ENCODE measurements at places on chromosomes 13 and 19. TPM values are rescaled to one million over a fixed set of nuclear protein-coding genes. Genes with fewer than 3 reads are reported as not detected.
A peak's percentile ranks its signal among the peaks of the same experiment; 100 is the strongest.

DNA sequence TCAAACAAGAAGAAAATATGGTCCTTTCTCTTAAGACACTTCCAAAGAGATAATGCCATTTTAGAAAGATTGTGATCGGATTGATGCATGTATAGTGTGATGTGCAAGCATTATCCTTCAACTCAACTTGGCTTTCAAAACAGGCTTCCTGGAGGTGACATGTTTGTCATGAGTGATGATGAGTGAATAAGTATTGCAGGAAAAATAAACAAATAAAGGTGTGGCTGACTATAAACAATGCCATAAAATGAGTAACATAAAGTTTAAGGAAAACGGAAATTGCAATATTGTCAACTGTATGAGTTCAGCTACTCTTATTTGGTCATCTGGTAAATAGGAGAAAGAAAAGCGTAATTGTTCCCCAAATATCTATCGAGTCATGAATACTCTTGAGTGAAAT is 1283.7 kb downstream of the PCDH9 start:
- H3K36me3 ChIP-seq: no peaks in the 10 kb centered on the region
- H3K27me3 ChIP-seq: no peaks in the 10 kb centered on the region
- no peaks in the 10 kb centered on the region for H3K4me1 ChIP-seq
- H3K27ac ChIP-seq: no peak overlapping the region

GRCh38 chr19:34241513-34242337 is 12.6 kb upstream of the GARRE1 start:
- H3K27me3 ChIP-seq: no peaks in the 10 kb centered on the region
- H3K36me3 ChIP-seq: no peaks in the 10 kb centered on the region
- DNase-seq: no peak
- H3K27ac ChIP-seq: no peak overlapping the region

DNA sequence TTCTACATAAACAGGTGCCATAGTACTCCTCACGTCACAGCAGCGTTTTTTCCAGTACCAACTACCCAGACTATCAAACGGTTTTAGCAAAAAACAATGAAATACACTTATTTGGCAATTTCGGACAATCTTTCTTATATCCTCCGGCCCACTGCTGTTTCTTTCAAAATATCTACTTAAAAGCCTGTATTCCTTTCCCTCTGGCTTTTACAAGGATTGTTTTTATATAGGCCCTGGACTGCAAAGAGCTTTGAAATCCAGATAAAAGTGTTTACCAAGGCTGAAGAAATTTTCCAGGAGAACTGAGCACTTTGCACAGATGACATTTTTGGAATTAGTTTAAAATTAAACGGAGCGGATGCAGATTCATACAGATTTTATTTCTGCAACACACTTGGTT is 255.9 kb upstream of the STARD13 start:
- peak overlapping the region; percentile 91 for H3K4me3 ChIP-seq
- peak overlapping the region; percentile 99 for H3K27ac ChIP-seq
- H3K36me3 ChIP-seq: no peaks in the 10 kb centered on the region
- no peaks in the 10 kb centered on the region for H3K27me3 ChIP-seq
- DNase-seq: no peak

- H3K27ac ChIP-seq: no peak overlapping the region
- no peaks in the 10 kb centered on the region for H3K36me3 ChIP-seq
- no peak for DNase-seq
- no peaks in the 10 kb centered on the region for H3K4me1 ChIP-seq
- no peaks in the 10 kb centered on the region for H3K27me3 ChIP-seq
These were observed 156.9 kb downstream of the ENOX1 start for GRCh38 chr13:43629691-43630480.

DNA sequence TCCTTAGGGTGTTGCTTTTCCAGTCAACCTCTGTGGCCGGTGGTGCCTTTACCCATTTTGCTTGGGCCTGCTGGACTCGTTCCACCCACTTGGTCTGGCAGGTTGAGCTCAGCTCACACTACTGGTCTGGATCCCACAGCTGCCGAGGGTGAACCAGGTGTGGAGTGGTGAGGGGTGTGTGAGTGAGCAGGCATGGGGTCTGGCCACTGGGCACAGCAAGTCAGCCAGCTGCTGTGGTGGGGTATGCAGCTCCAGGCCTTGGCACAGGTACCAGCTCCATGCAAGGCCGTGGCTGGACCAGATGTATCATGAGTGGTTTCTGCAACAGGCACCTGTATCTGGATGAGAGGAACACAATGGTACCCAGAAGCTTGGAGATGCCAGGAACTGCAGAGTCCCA is 277.6 kb upstream of the KLHL1 start:
- H3K36me3 ChIP-seq: no peaks in the 10 kb centered on the region
- no peak for DNase-seq
- no peaks in the 10 kb centered on the region for H3K27me3 ChIP-seq

DNA sequence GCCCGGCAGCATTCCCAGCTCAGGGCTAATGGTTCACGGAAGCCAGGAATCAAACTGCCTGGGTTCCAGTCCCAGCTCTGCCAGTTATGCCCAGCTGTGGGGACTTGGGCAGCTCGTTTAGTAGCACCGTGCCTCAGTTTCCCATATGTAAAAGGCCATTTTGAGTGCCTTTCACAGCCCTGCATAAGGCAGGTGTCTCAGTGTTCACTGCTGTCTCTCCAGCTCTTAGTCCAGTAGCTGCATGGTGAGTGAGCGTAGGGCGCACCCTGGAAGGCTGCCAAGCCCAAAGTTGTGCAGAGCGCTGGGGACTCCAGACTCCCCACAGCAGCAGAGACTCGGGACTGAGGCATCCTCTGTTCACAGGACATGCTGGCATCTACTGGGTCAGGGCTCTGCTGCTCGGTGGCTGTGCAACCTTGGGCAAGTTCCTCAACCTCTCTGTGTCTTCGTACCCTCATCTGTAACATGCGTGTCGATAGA is 5.5 kb downstream of the RPL28 start:
- peaks cover 39% of the 10 kb centered on the region for H3K4me1 ChIP-seq
- H3K36me3 ChIP-seq: peaks cover 28% of the 10 kb centered on the region
- no peak overlapping the region for H3K27ac ChIP-seq
- DNase-seq: no peak

GRCh38 chr19:43320546-43320945 is 32.9 kb upstream of the CD177 start:
- no peaks in the 10 kb centered on the region for H3K4me1 ChIP-seq
- H3K36me3 ChIP-seq: no peaks in the 10 kb centered on the region
- H3K27ac ChIP-seq: no peak overlapping the region
- H3K4me3 ChIP-seq: no peak overlapping the region
- no peak for DNase-seq

- no peaks in the 10 kb centered on the region for H3K4me1 ChIP-seq
- no peak overlapping the region for H3K4me3 ChIP-seq
- H3K27ac ChIP-seq: no peak overlapping the region
These were observed 213.1 kb upstream of the TMTC4 start for GRCh38 chr13:100887729-100888151.

DNA sequence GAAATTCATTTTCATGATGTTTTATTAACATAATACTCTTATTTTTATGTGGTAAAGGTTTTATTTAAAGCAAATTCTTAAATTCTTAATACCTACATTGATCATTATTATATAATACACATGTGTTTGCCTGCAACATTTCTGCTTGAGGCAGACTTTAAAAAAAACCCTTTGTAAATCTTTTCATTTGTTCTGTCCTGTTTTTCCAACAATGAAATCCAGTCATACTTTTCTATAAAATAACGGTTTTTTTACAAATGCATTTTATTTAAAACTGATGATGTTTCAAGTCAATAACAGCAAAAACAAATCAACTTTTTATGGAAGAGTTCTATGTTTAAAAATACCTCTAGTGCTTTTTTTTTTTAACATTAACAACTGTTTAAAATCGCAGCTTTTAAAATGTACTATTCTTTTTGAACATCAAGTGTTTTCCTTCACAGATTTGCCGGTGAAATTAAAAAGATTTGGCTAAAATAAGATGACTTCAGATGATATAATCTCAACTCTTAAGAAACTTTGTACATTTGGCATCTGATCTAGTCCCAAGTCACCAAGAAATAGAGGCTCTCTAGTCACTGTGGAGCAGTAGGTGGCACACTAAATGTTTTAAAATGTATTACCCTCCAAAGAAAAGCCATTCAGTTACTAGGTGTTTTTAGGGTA is 5.1 kb downstream of the POU4F1 start:
- H3K27me3 ChIP-seq: peaks cover 88% of the 10 kb centered on the region
- no peak overlapping the region for H3K27ac ChIP-seq
- no peaks in the 10 kb centered on the region for H3K36me3 ChIP-seq
- no peak overlapping the region for H3K4me3 ChIP-seq
- no peak for DNase-seq

DNA sequence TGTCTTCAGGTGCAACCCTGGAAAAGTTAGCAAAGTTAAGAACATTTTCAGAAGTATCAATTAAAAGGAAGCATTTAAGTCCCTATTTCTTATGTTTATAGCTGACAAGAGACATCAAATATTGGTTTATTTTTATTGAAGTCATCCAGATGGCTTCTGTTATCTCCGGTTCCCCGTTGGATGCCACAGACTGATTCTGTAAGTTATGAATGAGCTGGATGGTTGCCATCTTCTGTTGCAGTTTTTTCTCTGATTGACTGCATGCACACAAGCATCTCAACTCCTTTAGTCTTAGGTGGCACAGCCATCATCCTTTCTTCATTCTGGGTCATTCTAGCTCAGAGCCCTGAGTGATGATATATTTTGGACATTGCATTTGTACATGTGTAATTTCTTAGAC is 10.6 kb upstream of the OXGR1 start:
- no peak for DNase-seq
- H3K36me3 ChIP-seq: no peaks in the 10 kb centered on the region
- H3K4me1 ChIP-seq: no peaks in the 10 kb centered on the region
- H3K27me3 ChIP-seq: no peaks in the 10 kb centered on the region

DNA sequence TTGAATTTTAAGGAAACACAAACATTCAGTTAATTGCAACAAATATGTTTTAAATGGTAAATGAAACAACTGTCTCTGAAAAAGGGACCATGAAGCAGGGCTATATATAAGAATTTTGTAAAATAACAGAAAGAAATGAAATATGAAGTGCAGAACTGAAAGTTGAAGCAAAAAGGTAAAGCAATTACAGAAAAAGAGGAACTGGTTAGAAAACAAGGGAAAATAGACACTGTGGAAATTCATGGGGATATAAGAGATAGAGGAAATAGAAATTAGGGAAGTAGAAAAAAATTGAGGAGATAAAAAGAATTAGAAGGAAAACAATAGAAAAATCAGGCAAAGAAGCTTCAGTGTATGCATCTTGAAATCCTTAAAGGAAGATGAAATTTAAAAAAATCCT is 40.0 kb upstream of the TDRD3 start:
- H3K36me3 ChIP-seq: no peaks in the 10 kb centered on the region
- no peak overlapping the region for H3K4me3 ChIP-seq
- no peaks in the 10 kb centered on the region for H3K27me3 ChIP-seq
- H3K4me1 ChIP-seq: no peaks in the 10 kb centered on the region
- no peak overlapping the region for H3K27ac ChIP-seq
- DNase-seq: no peak

DNA sequence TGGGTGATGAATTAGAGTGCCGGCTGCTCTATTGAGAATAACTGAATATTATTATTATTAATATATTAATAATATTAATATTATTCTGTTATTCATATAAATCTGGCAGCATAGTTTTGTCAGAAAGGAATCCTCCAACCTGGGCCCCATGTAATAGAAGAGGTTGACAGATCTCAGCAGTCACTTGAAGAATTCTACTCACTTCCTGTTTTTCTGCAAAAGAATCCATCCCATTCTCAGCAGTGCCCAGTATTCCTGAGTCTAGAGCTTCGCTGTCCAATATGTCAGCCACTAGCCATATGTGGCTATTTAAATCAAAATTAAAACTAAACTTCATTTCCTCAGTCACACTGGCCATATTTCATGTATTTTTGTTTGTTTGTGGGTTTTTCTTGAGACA is 72.4 kb upstream of the USPL1 start:
- no peaks in the 10 kb centered on the region for H3K27me3 ChIP-seq
- DNase-seq: no peak
- no peaks in the 10 kb centered on the region for H3K4me1 ChIP-seq
- H3K4me3 ChIP-seq: no peak overlapping the region

GRCh38 chr13:40508767-40509342 is 157.6 kb downstream of the FOXO1 start:
- no peak overlapping the region for H3K27ac ChIP-seq
- H3K4me3 ChIP-seq: no peak overlapping the region

DNA sequence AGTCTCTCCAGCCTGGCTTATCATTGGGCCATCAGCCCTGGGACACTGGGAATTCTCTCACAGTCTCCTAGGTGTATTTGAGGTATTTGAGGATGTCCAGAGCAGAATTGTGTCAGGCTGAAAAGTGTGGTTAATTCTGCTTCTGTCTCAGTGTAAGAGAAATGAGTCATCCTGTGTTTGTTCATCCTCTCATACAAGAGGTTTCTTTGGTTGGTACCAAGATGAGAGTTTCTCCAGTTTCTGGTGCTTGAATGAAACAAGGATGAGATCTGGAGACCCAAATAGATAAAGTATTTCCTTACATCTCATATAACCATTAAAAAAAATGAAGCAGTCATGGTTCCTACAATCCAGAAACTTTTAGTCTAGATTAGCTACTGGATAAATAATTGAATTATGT is 7.7 kb downstream of the ZNF253 start:
- peaks cover 8% of the 10 kb centered on the region for H3K36me3 ChIP-seq
- H3K4me3 ChIP-seq: no peak overlapping the region
- DNase-seq: no peak
- H3K27ac ChIP-seq: no peak overlapping the region
- H3K4me1 ChIP-seq: peaks cover 8% of the 10 kb centered on the region

GRCh38 chr13:41970022-41970421 is 9.1 kb upstream of the VWA8 start:
- peaks cover 12% of the 10 kb centered on the region for H3K4me1 ChIP-seq
- H3K27ac ChIP-seq: no peak overlapping the region
- DNase-seq: no peak
- H3K27me3 ChIP-seq: no peaks in the 10 kb centered on the region
- no peaks in the 10 kb centered on the region for H3K36me3 ChIP-seq

CEACAM21 gene
- total RNA-seq: 26.8 TPM

CEACAM3 gene
- total RNA-seq: not detected

S1PR5 gene
- 1.8 TPM for total RNA-seq

MAG gene
- not detected for total RNA-seq

IZUMO4 gene
- 8.9 TPM for total RNA-seq

EDDM13 gene
- total RNA-seq: 0.59 TPM

All from CD8-positive, alpha-beta memory T cell (primary cell).